ENCODE measurements at places on chromosomes 2 and 18. TPM values are rescaled to one million over a fixed set of nuclear protein-coding genes. Genes with fewer than 3 reads are reported as not detected.

DNA sequence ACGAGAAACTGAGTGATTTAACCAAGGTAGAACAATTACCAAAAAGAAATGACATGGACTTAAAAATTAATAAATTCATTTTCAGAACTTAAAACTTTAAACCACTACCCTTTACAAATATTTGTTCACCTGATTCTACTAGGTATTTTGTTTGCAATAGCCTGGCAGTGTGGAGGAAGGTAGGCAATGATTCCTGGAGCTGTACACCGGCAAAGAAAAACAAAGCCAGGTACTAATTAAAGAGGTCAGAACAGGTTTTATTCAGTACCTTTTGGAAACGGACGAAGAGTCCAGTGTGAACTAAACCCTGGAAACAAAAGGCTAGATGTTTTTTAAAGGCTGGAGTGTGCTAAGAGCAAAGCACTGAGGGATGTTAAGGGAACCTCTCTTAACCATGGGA, 561.3 kb upstream of the FSHR start:
- DNase-seq: no peak

The RFTN2 gene
- 4.5 TPM for total RNA-seq

DNA sequence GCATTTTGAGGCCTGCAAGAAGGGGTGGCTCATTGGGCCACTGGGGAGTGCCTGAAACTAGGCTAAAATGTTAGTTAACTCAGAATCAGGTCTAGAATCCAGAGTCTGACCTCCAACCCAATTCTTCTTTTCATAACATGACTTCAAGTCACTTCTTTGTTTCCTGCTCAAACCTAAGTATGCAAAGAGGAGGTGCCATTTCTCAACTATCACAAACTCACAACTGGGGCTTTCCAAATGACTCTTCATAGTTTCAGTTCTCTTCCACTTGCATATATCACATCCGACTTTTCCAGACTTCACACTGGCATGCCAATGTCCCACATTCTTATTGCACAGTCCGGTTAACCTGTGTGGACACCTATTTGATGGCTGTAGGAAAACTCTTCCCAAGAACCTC, 211.6 kb downstream of the TCF4 start:
- no peak for DNase-seq

DNA sequence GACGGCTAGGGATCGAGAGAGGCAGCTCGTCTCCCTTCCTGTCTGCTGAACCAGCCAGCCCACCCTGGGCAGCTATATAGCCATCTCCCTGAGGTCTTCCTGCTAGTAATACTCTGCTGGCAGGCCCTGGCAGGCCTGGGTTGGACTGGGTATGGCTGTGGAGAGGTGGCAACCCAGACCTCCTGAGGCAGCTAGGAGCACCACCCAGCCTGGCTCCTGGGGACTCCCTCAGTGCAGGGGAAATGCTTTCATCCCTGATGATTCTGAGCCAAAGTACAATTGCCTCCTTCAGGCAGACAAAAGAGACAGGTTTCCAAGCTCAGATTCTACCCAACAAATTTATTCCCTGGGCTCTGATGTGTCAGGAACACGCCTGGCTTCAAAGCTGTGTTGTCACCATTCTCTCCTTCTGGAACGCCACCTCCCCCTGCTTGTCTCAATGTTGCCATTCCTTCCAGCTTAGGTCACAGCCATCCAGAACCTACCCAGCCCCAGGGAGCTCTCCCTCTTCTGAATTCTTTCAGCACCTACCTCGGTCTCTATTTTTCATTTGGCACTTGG, 4.7 kb upstream of the DNAJB2 start:
- DNase-seq: peak; percentile 76

DNA sequence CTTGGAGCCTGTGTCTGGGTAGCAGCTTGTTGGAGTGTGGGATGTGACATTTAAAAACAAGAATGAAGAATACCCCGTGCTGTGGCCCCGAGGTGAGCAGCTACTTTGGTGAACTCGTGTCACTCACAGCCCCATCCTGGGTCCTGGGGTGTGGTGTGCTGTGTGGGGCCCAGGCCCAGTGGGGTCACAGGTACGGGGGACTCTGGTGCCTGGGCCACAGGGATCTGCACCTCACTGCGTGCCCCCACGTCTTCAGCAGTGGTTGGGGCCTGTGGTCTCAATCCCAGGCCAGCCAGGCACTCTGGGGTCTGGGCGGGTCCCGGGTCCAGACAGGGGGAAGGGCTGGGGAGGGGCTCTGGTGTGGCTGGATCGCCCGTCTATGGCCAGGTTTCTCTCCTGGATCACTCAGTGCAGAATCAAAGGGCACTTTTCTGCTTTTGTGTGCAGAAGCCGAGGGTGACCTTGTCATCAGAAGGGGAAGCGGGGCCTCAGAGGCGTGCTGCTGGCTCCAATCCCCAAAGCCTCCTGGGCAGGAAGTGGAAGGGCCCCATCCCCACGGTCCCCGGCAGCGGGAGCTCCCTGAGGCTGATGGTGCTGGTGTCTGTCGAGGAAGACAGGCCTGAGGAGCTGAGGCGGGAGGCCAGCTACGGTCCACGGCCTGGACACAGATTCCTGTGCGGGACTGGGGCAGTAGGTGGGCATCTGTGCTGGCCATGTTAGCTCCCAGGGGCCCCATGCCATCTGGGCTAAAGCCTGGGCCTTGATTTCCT, 1.4 kb downstream of the GPR35 start:
- DNase-seq: no peak

GRCh38 chr2:174012347-174013314, 47.5 kb upstream of the SP3 start:
- peak; percentile 83 for DNase-seq

DNA sequence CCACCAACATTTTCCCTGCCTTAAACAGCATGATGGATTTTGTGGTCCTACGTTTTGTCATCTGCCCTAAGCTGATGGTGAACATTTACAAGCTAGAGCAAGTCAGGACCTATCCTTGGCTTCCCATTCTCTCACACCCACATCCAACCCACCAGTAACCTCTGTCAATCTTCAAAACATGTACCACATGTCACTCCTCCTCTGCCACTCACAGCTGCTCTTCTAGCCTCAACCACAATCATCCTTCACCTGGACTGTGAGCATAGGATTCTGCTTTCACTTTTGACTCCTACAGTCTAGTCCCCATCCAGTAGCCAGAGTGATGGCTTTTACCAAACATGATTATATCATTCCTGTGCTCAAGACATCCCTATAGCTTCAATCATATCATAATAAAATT, 279.8 kb upstream of the DLGAP1 start:
- DNase-seq: no peak

Data from right atrium auricular region (tissue), 2 donors.